ENCODE measurements at places on chromosomes 12 and 14.

DNA sequence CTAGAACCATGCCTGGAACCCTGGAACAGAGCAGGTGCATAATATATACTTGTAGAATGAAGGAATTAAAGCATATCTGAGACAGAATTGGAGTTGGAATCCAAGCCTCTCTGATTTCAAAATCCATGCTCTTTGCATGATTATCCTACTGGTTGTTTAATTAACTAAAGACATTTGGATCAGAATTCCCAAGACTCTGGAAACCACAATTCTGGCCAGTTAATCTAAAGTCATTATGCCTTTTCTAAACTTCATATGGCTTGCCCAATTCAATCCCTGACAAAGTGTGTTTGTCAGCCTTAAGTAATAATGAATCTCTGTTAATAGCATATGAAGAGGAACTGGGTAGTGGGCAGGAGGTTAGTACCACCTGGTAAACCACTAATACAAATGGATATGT, 422.6 kb downstream of the ATP23 start:
- no peak for DNase-seq

DNA sequence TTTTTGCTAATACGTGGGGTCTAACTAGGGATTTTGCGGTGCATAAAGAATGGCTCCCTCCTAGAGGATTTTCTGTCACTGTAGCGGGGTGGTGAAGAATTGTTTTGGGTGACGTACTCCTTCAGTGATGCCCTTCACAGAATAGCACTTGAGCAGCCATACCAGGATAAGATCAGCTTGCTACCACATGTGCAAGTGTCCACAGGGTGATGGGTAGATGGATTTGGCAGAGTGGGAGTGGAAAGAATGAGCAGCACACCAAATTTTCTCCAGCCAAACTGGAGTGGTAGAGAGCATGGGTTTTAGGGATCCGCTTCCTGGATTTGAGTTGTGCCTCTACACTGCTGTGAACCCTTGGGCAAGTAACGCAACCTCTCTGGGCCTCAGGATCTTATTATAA, 2.3 kb downstream of the TCP11L2 start:
- no peak for DNase-seq

GRCh38 chr12:101209319-101210302, at the start of gene SLC5A8:
Gene SLC5A8, minus strand, starts transcription at chr12:101210238. Its CDS starts 390 bp downstream, at chr12:101209848.
- no peak for DNase-seq

DNA sequence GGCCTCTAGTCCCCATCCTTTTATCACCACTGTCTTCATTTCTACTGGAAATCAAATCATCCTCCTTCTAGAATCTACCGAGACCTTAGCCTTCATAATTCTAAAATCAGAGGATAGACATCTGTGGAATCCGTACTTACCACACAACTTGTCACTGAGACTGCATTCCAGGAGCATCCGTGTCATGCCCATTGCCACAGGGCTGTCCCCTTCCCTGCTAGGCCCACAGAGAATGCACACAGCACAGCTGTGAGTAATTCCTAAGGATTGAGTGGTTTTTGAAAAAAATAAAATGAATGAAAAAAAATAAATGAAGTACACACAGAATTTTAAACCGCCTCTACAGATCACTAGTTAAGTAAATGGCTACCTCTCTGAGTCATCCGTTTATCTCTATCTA, 21.0 kb upstream of the MAGOHB start:
- DNase-seq = no peak

- no peak for DNase-seq
These were observed 68.0 kb downstream of the WNK1 start for GRCh38 chr12:820336-820735.

GRCh38 chr12:39723831-39724230, 104.2 kb upstream of the ABCD2 start:
- DNase-seq = peak; percentile 15

- no peak for DNase-seq
These were observed 19.5 kb upstream of the SPIC start for GRCh38 chr12:101455685-101456084.
